ENCODE measurements at places on chromosomes 12 and 14.

GRCh38 chr14:52874389-52874788 lies 76.5 kb downstream of the FERMT2 start:
- H3K27me3 ChIP-seq: peaks cover 2% of the 10 kb centered on the region
- H3K36me3 ChIP-seq: no peaks in the 10 kb centered on the region
- no peaks in the 10 kb centered on the region for H3K4me1 ChIP-seq
- H3K27ac ChIP-seq: no peak overlapping the region

GRCh38 chr14:95531473-95531872 lies 3.4 kb upstream of the GLRX5 start:
- H3K4me1 ChIP-seq: peaks cover 64% of the 10 kb centered on the region
- H3K27me3 ChIP-seq: no peaks in the 10 kb centered on the region

DNA sequence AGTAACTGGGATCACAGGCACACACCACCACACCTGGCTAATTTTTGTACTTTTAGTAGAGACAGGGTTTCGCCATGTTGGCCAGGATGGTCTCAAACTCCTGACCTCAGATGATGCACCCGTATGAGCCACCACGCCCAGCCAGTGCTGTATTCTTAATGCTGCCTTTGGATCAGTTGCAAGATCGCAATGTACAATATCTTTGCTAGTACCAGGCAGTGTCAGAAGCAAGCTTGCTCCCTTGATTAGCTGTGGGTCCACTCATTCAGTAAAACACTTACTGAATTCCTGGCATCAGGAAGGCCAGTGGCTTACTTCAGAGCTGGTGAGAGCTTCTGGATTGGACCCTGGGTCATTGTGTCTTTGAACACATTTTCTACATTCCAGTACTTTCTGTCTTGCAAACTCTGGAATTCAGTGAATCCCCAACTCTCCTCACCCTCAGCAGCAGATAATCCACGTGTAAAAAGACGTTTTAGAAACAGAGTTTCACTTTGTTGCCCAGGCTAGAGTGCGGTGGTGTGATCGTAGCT lies 1183.7 kb downstream of the AACS start:
- DNase-seq: no peak
- H3K36me3 ChIP-seq: no peaks in the 10 kb centered on the region
- no peak overlapping the region for H3K4me3 ChIP-seq
- no peaks in the 10 kb centered on the region for H3K27me3 ChIP-seq
- H3K4me1 ChIP-seq: no peaks in the 10 kb centered on the region

DNA sequence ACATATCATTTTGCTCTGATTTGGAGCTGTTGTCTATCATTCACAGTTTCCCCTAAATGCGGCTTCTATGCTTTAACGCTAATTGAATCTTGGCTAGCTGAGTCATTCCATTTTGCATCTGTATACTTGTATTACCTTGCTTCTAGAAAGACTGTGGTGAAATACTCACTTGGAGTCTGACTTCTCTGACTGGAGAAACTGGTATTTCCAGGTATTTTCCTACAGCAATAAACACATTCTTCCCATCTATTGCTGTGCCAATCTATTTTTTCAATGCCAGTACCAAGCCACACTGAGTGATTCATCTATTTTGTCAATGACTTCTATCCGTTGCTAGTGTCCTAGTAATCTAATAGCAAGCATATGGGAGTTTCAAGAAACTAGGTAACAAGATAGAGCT lies 76.0 kb upstream of the ST8SIA1 start:
- no peaks in the 10 kb centered on the region for H3K27me3 ChIP-seq
- peaks cover 42% of the 10 kb centered on the region for H3K4me1 ChIP-seq
- H3K36me3 ChIP-seq: no peaks in the 10 kb centered on the region
- DNase-seq: no peak

DNA sequence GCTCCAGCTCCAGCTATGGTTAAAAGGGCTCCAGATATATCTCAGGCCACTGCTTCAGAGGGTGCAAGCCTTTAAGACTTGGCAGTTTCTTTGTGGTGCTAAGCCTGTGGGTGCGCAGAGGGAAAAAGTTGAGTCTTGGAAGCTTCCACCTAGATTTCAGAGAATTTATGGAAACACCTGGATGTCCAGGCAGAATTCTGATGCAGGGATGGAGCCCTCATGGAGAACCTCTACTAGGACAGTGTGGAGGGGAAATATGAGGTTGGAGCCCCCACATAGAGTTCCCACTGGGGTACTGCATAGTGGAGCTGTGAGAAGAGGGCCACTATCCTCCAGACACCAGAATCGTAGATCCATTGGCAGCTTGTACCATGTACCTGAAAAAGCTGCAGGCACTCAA lies 69.9 kb downstream of the SDR9C7 start:
- no peak overlapping the region for H3K4me3 ChIP-seq
- no peak for DNase-seq
- H3K4me1 ChIP-seq: no peaks in the 10 kb centered on the region
- H3K27ac ChIP-seq: no peak overlapping the region

DNA sequence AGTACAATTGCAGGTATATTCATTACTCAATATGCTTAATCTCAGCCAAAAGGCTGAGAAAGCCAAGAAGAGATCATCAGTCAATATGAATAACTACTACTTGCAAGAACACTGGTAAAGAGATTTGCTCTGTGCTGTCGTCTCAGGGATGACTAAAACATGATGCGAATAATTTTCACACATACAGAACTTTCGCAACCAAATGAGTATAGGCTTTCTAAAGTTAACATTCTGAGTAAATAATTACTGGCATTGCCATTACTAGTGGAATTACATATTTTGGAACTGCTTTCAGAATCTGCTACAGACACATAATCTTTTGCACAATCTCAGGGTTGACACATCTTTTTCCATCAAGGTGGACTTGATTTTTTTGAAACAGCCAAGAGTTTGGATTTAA lies 24.7 kb downstream of the NCKAP1L start:
- no peaks in the 10 kb centered on the region for H3K27me3 ChIP-seq
- DNase-seq: no peak
- H3K4me3 ChIP-seq: no peak overlapping the region
- H3K36me3 ChIP-seq: peaks cover 79% of the 10 kb centered on the region
- H3K27ac ChIP-seq: no peak overlapping the region

DNA sequence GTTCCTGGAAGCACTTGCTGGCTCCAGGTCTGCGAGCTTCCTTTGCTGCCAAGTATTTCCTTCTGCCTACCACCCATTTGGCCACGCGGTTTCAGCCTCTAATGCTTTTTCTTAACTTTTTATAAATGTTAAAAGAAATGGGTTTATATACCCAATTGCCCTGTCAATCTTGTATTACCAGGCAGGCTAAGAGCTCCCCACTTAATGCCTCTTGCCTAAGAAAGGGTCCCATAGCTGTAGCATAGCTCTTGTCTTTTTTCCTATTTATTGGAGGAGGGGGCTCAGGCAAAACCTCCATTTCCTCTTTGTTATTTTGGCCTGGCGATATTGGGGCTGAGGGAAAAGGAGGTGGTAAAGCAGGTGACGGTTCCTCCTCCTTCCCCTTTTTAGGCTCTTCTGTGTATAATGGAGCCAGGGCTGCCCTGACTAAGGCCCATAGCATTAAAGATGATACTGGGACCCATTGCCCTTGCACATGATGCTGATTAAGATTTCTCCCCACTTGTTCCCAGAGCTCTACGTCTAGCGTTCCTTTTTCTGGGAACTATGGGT lies 21.6 kb upstream of the BLTP3B start:
- no peaks in the 10 kb centered on the region for H3K27me3 ChIP-seq
- peaks cover 13% of the 10 kb centered on the region for H3K4me1 ChIP-seq
- no peak overlapping the region for H3K27ac ChIP-seq
- DNase-seq: no peak
- peaks cover 12% of the 10 kb centered on the region for H3K36me3 ChIP-seq

DNA sequence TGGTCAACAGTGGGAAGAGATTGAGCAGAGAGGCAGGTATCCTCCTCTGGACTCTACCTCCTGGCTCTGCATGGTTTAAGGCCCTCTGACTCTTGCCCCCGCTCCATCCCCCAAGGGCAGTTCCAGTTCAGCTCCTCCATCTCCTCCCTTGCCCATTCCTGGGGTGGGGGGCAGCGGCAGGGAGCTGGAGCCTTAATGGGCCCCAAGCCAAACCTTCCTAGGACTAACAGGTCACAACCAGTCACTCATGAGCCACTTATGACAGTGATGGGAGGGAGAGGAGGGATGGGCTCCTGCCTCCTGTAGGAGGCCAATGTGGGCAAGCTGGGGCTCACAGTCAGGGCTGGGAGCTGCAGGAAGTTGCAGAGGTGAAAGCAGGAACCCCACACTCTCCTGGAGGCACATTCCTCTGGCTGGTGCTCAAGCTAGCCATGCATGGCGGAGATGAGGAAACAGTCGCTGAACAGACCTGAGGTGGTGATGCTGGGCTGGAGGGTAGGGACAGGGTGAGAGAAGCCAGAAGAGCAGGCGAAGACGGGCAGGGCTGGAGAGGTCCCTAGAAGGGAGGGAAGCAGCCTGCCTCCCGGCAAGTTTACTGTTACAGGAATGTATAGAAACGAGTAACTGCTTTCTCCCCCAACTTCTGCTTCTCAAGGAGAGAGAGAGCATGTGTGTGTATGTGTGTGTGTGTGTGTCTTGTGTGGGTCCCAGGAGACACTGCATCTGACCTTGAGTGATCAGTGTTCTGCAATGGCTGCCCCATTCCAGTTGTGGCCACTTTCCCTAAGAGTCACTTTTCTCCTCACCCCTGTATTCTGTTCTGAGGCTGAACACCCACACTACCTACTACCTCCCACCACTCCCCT lies 5.0 kb upstream of the RAPGEF3 start:
- H3K36me3 ChIP-seq: no peaks in the 10 kb centered on the region
- H3K27me3 ChIP-seq: peaks cover 6% of the 10 kb centered on the region
- H3K4me1 ChIP-seq: peaks cover 36% of the 10 kb centered on the region
- H3K27ac ChIP-seq: no peak overlapping the region

- H3K36me3 ChIP-seq: no peaks in the 10 kb centered on the region
- H3K4me3 ChIP-seq: no peak overlapping the region
- no peaks in the 10 kb centered on the region for H3K27me3 ChIP-seq
- DNase-seq: no peak
- H3K4me1 ChIP-seq: no peaks in the 10 kb centered on the region
- H3K27ac ChIP-seq: no peak overlapping the region
These were observed 9.1 kb downstream of the BTBD6 start for GRCh38 chr14:105257464-105257863.

- no peaks in the 10 kb centered on the region for H3K36me3 ChIP-seq
- peaks cover 21% of the 10 kb centered on the region for H3K4me1 ChIP-seq
- H3K27me3 ChIP-seq: peaks cover 58% of the 10 kb centered on the region
- H3K27ac ChIP-seq: no peak overlapping the region
These were observed 1.5 kb downstream of the FBLN5 start for GRCh38 chr14:91945751-91946621.

DNA sequence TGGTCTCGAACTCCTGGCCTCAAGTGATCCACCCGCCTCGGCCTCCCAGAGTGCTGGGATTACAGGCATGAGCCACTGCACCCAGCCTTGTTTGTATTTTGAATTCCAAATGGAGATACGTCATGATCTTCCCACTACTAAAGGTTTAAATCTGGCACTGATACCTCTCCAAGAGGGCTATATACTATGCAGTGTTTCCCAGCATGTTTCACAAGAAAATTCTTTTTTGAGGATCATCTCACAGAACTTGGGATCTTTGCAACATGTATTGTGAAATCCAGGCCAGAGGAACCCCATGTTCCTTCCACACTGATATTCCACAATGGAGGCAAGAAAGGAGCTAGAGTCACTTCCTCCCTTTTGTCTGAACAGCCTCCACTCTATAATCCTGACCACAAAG lies 112.7 kb downstream of the NT5DC3 start:
- no peaks in the 10 kb centered on the region for H3K36me3 ChIP-seq
- no peaks in the 10 kb centered on the region for H3K4me1 ChIP-seq
- peaks cover 2% of the 10 kb centered on the region for H3K27me3 ChIP-seq
- no peak overlapping the region for H3K27ac ChIP-seq

DNA sequence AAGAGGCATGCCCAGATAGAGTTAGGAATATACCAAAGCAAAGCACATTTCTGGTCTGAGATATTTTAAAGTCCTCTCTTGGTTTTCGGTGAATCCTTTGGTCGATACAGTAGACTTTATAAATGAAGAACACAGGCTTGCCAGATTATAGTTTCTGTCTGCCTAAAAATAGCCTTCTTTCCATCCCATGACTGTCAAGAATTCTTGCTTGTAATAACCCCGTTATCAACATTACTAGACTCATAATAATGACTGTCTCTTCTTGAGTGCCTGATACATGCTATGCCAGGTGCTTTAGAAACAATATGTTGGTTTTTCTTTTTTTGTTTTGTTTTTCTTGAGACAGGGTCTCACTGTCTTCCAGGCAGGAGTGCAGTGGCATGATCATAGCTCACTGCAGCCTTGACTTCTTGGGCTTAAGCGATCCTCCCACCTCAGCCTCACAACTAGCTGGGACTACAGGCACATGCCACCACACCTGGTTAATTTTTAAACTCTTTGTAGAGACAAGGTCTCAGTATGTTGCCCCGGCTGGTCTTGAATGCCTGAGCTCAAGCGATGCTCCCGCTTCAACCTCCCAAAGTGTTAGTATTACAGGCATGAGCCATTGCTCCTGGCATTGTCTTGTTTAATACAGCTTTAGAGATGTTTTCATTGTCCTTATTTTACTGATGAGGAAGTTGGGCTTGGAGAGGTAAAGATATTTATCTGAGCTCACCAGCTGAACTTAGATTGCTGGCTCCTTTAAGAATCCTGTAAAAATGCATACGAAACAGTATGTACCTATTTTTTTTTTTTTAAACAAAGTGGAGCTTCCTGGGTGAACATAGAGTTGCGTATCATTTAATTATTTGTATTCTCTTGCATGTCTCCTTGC lies 30.4 kb downstream of the CHST11 start:
- H3K4me1 ChIP-seq: peaks cover 87% of the 10 kb centered on the region
- DNase-seq: no peak
- peak overlapping the region; percentile 52 for H3K27ac ChIP-seq
- peaks cover 59% of the 10 kb centered on the region for H3K36me3 ChIP-seq
- H3K4me3 ChIP-seq: no peak overlapping the region
- H3K27me3 ChIP-seq: no peaks in the 10 kb centered on the region

DNA sequence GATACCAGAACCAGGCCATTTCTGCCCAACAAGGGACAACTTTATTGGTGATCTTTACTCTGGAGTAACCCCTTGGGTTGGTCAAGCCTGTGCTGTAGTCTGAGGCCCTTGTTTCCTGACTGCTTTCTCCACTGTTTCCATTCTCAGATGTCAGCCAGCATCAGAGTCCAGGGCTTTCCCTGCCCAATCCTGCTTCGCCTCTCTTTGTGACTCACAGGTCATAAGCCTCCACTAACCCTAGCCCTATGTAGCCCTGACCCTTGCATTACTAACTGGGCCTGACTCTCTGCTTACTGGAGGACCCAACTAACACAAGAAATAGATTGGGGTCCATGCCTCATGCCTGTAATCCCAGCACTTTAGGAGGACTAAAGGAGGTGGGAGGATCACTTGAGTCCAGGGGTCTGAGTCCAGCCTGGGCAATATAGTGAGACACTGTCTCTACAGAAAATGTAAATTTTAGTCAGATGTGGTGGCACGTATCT lies 8.6 kb upstream of the SNRNP35 start:
- no peaks in the 10 kb centered on the region for H3K36me3 ChIP-seq
- DNase-seq: no peak
- H3K4me3 ChIP-seq: peak overlapping the region; percentile 11
- H3K4me1 ChIP-seq: peaks cover 24% of the 10 kb centered on the region
- peak overlapping the region; percentile 81 for H3K27ac ChIP-seq

- H3K36me3 ChIP-seq: peaks cover 2% of the 10 kb centered on the region
- peaks cover 7% of the 10 kb centered on the region for H3K27me3 ChIP-seq
- DNase-seq: no peak
- H3K27ac ChIP-seq: no peak overlapping the region
- H3K4me3 ChIP-seq: no peak overlapping the region
These were observed 572.0 kb upstream of the ATP2B1 start for GRCh38 chr12:90280564-90281058.

GRCh38 chr14:77026930-77027537 lies 1.5 kb downstream of the IRF2BPL start:
- peak overlapping the region; percentile 93 for H3K27ac ChIP-seq
- DNase-seq: peak; percentile 70
- peak overlapping the region; percentile 89 for H3K4me3 ChIP-seq
- peaks cover 64% of the 10 kb centered on the region for H3K4me1 ChIP-seq
- no peaks in the 10 kb centered on the region for H3K27me3 ChIP-seq
